ENCODE measurements at places on chromosomes 5 and 9. TPM values are rescaled to one million over a fixed set of nuclear protein-coding genes. Genes with fewer than 3 reads are reported as not detected.

DIRAS2 gene
- 0.01 TPM for total RNA-seq

TTLL11 gene
- total RNA-seq: 3.6 TPM

OR1Q1 gene
- total RNA-seq: not detected

DIPK1B gene
- total RNA-seq: 10.1 TPM

SLC46A2 gene
- not detected for total RNA-seq

GADD45G gene
- 0.46 TPM for total RNA-seq

EPB41L4B gene
- total RNA-seq: 10.4 TPM

KLF4 gene
- total RNA-seq: 14.8 TPM

ZNF300 gene
- 2.3 TPM for total RNA-seq

EIF4E1B gene
- total RNA-seq: not detected
